ENCODE measurements at places on chromosomes 2 and 18. TPM values are rescaled to one million over a fixed set of nuclear protein-coding genes. Genes with fewer than 3 reads are reported as not detected.

The POTEI gene
- not detected for total RNA-seq

The SERPINB3 gene
- total RNA-seq = not detected

The HAAO gene
- 2.2 TPM for total RNA-seq

The AOX1 gene
- not detected for total RNA-seq

The IL1RN gene
- 0.70 TPM for total RNA-seq

The GAREM1 gene
- total RNA-seq = not detected

The SLC35F6 gene
- total RNA-seq = 18.5 TPM

The PTPRM gene
- 6.9 TPM for total RNA-seq

The GAL3ST2 gene
- 0.23 TPM for total RNA-seq

The FTCDNL1 gene
- 1.2 TPM for total RNA-seq

The USP37 gene
- 34.1 TPM for total RNA-seq

The SATB2 gene
- total RNA-seq = 0.07 TPM

The B3GNT7 gene
- total RNA-seq = not detected

The SP5 gene
- total RNA-seq = 0.09 TPM

The FAM110C gene
- total RNA-seq = 3.3 TPM

The SLC19A3 gene
- total RNA-seq = not detected

The HYCC2 gene
- total RNA-seq = 31.8 TPM

The NEU2 gene
- not detected for total RNA-seq

The CPO gene
- not detected for total RNA-seq

The INHA gene
- total RNA-seq = not detected

The SERPINB13 gene
- total RNA-seq = not detected

The IL36RN gene
- total RNA-seq = not detected

The APOB gene
- total RNA-seq = not detected

The SPR gene
- total RNA-seq = 0.89 TPM

The POU3F3 gene
- total RNA-seq = not detected

The MRPS9 gene
- total RNA-seq = 25.0 TPM

The DLGAP1 gene
- total RNA-seq = not detected

The HOXD3 gene
- total RNA-seq = not detected

The CRYBA2 gene
- total RNA-seq = not detected

The ANKRD30BL gene
- not detected for total RNA-seq

The CDK15 gene
- total RNA-seq = not detected

The PAIP2B gene
- total RNA-seq = 0.89 TPM

The ITGA6 gene
- 2.6 TPM for total RNA-seq

The ACKR3 gene
- total RNA-seq = 4.9 TPM

The FRZB gene
- not detected for total RNA-seq

The C2orf92 gene
- total RNA-seq = 10.4 TPM

The SERPINB10 gene
- total RNA-seq = not detected

The TAF4B gene
- total RNA-seq = 10.1 TPM

The IL1F10 gene
- total RNA-seq = not detected

The SCN7A gene
- not detected for total RNA-seq

The SH2D6 gene
- total RNA-seq = 0.52 TPM

The LIMS3 gene
- total RNA-seq = 0.66 TPM

Measured in T-helper 2 cell treated with Interferon-gamma antibody and Interleukin-4, amounts not matched to agents 100 ng/mL and 5 ng/mL, for 36 hours (primary cell).